ENCODE measurements at places on chromosomes 1 and 21.
A peak's percentile ranks its signal among the peaks of the same experiment; 100 is the strongest.

DNA sequence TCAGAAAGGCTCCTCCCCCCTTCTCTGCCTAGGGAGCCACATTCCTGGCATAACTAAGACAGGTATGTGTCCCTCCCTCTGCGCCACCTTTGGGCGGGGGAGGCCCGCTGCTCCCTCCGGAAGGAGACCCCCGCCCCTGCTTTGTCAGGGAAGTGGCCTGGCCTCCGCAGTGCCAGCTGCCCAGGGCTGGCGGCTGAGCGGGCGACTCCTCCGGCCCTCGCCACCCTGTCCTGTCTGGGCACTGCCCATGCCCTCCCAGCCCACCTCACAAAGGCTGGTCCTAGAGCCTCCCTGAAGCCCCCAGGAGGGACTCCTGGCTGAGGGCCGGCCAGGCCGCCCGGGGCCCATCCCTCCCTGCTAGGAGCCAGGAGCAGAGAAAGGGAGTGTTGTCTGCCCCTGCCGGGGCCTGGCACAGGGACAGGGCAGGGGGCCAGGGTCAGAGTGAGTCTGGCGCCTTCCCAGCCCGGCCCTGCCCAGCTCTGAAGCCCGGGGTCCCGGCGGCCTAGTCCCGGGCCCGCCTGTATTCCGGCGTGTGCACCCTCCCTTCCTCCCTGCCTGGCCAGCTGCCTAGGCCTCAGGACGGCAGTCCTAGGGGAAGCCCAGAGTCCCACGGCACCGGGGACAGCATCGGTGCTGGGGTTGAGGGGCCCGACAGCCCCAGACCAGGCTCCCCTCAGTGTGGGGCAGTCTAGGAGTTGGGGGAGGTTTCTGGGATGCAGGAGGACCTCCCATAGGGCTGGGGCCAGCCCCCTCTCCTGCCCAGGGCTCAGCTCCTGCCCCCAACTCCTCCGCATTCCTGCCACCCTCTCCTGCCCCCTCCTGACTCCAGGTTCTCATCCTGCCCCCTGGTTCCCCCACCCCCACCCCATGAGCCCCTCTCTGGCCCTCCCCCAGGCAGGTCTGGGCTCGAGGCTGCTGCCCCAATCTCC, 5.1 kb downstream of the AGRN start:
- no peak for DNase-seq

- no peak for DNase-seq
These were observed 89.8 kb downstream of the DHRS3 start for GRCh38 chr1:12528021-12528852.

DNA sequence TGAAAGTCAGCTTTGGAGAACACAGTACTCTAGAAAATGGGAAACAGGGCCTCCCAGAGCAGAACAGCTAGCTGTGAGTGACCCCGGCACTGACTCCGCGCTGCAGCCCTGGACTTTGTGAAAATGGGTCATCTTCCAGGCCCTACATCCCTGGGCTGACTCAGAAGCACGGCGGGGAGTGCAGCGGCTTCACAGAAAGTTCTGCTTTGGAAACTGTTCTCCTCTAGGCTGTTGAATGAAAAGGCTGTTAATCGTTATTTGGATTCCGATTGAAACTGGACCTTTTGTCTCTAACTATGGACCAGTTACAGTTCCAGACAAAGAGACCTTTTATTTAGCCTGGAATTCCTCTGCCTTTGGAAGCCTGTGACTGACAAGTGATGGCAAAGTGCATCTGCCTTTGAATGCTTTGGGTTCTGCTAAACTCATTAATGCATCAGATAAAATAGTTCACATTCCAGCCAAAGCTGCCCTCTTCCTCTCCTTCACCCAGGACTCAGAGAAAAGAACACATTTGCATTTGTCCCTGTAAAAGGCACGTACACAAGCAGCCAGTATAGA, 144.9 kb upstream of the HOOK1 start:
- no peak for DNase-seq

DNA sequence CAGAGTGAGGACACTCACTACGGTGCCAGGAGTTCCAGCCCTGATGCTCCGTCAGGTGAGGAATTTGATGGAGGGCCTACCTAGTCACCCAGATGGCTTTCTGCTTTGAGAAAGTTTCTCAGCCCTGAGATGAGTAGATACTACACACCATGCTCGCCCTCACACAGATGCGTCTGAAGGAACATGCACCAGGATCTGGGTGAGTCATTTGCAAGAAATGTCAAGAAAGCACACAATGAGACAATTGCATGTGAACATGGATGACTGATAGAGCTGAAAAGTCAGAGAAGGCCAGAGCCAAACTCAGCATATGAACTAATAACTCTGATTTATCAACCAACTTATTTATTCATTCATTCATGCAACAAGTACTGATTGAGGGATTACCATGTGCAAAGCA, 483.9 kb downstream of the OMA1 start:
- DNase-seq, result no peak

DNA sequence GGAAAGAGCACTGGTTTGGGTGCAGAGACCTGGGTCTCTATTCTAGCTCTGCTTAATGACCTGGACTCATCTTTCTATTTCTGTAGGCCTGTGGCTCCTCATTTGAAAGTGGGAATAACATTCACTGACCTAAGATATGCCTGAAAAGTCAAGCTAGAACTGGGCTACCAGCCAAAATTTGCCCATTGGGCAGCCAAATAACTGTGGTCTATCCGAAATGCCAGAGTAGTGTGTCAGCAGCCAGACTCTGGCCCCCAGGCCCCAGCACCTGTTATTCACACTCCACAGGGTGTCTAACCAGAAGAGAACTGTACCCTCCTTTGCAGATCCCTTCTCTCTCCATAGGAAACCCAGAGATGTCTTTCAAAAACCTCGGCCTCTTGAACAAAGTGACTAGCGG, 12.6 kb downstream of the DAB1 start:
- DNase-seq, result no peak

DNA sequence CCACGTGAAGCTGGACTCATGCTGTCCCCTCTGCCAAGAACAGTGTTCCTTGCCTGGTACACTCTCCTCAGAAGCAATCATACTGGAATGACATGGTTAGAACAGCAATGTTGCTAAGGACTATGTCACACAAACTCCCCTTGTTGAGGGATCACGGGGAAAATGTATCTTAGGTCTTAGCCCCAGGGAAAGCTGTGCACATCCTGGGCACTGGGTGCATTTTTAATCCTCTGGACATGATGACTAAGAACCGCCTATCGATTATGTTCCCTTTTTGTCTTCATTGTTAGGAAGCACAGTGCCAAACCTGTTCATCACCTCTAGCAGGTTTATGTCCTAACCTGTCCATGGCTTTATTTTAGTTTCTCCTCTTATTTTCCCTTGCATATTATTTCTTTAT, 115.1 kb downstream of the HIVEP3 start:
- DNase-seq, result no peak

GRCh38 chr1:74767490-74767889, 34.5 kb downstream of the TYW3 start:
- DNase-seq, result no peak

GRCh38 chr1:192700834-192701271, 64.9 kb downstream of the RGS13 start:
- DNase-seq, result peak; percentile 74

GRCh38 chr1:89331890-89332289, 32.0 kb upstream of the GBP6 start:
- DNase-seq, result no peak

GRCh38 chr1:3365523-3366125, 88.8 kb upstream of the ARHGEF16 start:
- no peak for DNase-seq

- DNase-seq, result no peak
These were observed 45.2 kb upstream of the SSX2IP start for GRCh38 chr1:84735483-84735882.

GRCh38 chr1:221411283-221411682, 330.6 kb downstream of the DUSP10 start:
- peak; percentile 85 for DNase-seq

DNA sequence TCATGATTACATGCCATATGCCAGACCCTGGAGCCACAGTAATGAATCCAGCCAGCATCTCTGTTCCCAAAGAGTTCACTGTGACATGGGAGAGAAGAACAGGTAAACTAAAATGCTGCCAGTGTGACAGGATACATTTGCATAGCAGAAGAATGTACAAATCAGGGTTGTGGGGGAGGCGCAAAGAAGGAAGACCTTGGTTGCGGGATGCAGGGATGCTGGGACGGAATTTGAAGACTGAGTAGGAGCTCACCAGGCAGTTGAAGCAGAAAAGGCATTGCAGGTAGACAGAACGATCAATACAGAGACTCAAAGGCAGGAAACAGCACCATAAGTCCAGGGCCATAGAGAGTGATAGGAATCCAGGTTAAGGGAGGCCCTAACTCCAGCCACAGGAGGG, 180.3 kb upstream of the ZC3H12A start:
- no peak for DNase-seq

DNA sequence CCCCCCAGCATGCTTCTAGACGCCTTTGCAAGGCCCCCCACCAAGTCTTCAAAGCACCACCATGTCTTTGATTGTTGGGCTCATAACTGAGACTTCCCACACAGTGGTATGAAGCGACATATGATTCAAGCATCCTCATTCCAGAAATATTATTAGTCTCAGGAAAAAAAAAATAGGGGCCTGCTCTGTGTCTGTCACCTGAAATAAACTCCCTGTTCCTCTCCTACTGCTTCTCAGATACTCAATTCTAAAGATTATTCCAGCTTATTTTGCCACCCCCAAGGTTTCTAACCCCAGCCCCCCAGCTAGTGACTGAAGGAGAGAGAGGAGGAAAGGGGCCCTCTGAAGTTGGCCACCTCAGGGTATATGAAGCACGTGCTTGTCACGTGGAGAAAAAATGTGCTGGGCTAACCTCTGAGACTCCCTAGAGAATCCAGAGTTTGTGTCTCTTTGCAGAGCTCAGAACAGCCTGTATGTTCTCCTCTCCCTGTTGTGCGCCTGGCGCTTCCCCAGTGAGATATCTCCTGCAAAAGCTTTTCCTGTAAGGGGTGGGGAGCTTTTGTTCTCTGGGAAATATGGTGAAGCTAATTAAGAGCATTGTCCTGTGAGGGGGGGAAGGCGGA, 35.9 kb upstream of the RASAL2 start:
- peak; percentile 38 for DNase-seq

GRCh38 chr1:91751275-91751674, 134.7 kb downstream of the TGFBR3 start:
- peak; percentile 74 for DNase-seq

GRCh38 chr1:93061895-93062792, 16.9 kb upstream of the MTF2 start:
- DNase-seq, result peak; percentile 29

DNA sequence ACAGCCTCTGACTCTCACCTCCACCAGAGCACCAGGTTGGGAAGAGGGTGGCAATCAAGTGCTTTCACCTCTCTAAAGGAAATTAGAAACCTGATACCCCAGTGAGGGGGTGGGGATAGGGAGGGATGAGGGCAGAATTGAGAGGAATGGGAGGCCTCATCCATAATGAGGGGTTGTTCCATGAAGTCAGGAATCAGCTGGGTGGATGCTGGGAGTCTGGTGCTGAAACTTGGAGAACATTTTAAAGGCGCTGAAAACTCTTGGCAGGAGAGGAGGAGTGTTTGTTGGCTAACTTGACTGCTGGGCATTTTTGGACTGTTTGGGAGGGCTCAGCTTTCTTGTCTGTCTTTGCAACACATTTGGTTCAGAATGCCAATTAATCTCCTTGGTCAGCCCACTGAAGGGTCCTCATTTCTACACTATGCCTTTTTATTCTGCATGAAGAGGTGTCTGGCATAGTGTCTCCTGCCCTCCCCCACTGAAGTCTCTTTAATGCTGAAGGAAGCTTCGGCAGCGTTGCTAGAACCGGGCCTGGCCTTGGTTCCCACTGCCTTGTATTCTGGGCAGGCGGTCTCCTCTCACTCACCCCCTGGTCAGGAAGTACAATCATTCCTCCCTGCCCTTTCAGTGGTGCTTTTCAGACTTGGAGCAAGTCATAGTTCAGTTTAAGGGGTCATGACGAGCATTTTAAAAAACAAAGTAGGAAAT, 2.2 kb downstream of the PHGDH start:
- no peak for DNase-seq

DNA sequence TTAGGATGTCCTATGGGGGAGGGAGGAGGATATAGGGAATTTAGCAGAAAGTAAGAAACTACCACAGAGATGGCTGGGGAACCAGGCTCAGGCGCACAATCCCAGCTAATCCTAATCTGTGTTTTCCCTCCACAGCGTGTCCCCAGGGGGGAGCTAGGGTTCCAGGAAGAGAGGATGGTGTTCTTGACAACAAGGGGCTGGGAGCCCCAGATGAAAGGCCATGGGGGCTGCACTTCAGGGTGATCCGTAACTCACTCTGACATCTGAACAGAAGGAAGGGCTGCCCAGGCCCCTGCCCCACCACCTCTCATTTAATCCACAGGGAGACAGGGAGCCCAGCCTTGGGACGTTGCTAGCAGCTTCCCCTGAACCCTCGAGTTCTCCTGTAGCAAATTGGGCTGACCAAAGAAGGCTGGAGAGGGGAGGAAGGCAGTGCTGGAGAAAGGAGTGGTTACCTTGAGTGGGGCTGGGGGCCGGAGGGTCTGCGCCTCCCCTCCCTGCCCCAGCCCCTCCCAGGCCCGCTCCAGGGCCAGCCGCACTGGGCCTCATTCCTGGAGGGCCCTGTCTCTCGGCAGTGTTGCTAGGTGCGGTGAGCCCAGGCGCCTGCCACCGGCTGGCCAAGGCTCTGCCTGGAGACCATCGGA, 131.7 kb downstream of the TMEM53 start:
- no peak for DNase-seq

- no peak for DNase-seq
These were observed 7.1 kb downstream of the MORN1 start for GRCh38 chr1:2384130-2384860.

DNA sequence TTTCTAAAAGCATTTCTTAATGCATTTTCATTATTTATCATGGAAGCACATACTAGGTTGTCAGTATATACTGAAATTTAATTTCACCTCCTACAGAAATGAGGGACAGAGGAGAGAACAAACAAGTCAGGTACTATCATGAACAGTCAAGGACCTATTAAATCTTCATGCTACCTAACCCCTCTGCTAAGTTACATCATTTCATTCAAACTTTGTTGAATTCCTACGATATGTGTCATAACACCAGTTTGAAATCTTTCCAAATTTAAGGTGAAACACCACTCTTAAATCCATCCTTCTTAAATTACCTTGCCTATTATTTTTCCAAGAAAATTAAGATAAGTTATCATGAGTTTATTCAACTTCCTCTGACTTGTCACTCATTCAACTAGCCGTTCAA, 78.9 kb downstream of the DENND1B start:
- peak; percentile 26 for DNase-seq

- no peak for DNase-seq
These were observed 1.4 kb downstream of the RIPK4 start for GRCh38 chr21:41765420-41765821.

- peak; percentile 60 for DNase-seq
These were observed 25.3 kb upstream of the ZNF697 start for GRCh38 chr1:119673171-119673940.

DNA sequence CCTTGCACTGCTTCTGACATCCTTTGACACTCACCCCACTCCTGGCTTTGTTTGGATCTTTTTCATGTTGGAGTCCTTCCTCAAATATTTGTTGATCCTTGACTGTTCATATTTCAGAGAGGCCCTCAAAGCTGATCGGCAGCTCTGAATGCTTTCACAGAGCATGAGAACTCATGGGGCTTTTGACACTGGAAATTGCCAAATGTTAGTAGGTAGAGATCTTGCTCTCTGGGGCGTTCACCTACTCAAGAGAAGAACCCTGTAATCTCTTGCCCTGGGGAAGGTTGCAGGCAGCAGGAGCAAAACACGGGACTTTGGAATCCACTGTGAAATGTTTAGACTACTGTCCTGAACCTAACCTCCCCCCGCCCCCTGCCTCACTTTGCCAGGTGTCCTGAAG, 67.4 kb upstream of the STUM start:
- no peak for DNase-seq

GRCh38 chr1:236143104-236143948, 987 bp downstream of the GPR137B start:
- peak; percentile 32 for DNase-seq
